Adrenal gland (tissue), 19 donors: ENCODE measurements at places on chromosomes 2 and 18.
A peak's percentile ranks its signal among the peaks of the same experiment; 100 is the strongest.

DNA sequence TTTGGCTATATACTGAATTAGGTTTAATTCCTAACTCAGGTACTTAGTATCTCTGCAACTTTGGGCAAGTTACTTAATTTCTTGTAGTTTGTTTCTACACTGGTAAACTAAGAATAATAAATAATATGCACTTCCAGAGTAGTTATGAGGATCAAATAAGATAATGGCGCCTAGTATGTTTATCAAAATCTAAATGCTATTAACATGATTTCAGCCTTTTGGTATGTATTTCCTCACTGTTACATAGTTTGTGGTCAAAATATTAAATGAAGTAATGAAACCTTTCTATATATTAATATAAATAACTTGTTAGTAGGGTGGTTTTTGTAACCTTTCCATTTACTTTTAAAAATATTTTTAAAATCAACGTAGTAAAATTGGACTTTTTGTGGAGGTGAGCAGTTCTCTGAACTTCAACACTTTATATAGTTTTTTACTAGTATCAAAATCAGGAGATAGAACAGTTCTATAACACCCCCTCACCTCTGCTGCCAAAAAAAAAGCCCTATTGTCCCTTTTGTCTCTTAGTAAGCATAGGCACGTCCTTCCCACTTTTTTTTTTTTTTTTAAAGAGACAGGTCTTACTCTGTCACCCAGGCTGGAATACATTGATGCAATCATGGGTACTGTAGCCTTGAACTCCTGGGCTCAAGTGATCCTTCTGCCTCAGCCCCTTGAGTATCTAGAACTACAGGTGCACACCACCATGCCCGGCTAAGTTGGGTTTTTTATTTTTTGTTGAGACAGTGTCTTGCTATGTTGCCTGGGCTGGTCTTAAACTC lies 44.8 kb downstream of the RAB3GAP1 start:
- DNase-seq: no peak

DNA sequence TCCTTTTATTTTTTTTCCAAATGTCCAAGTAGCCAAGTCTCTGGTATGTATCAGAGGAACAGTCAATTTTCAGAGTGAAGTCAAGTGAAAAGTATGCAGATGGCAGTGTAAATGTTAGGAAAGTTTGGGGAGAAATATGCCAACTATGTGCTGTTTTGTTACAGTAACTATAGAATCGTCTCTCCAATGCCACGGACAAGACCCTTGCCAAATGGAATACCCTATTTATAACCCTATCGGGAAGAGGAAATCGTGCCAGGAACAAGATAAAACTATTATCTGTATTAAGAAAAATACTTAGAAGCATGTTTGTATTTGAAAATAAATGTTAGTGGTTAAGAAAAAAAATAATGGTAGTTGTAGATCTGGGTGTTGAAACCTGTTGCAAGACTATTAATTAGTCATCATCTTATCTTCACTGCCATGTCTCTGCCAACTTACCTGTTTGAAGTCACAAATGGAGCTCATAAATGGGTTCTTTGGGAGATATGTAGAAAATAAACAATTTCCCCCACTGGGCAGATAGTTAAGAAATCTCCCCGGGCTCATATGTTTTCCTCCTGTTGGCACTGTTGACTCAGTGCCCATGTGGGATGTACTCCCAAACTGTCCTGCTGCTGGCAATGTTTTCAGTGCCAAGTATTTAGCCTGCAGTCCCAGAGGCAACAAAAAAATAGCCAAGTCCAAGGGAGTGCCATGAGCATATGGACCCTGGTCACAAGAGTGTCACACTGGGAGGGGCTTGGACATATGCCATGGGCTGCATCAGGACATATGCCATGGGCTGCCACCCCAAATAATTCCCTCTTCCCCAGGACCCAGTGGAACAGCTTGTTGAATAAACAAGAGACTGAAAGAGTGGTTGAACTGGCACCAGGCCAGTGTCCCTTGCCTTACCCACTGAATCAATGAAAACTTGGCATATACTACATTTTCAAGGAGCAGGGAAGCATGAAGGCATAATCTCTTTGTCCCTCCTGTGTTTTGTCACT lies 366.9 kb downstream of the OSR1 start:
- DNase-seq: peak; percentile 35

DNA sequence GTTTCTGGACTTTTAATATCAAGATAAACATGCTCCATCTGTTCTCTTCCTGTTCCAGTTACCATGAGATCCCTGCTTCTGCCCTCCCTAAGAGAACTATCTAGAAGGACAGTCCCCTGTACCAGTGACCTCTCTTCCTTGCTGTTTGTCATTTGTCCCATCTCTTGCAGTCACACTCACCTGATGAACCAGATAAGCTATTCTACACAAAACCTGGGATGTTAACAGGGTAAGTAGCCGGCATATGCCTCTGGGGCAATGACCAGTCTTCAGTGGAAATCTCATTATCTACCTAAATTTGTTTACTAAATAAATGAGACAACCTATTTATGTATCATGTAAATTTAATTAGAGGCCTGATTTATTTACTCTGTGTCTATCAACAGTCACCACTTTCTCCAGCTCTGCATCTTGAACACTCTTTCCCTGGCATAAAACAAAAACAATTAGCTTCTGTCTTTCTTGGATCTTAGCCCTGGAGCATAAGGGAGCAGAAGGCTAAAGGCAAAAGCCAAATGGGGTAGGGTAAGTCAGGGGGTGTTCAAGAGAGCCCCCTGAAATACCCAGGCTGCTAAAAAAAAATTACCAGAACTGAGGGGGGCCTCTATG lies 337.7 kb downstream of the ALK start:
- no peak for DNase-seq

DNA sequence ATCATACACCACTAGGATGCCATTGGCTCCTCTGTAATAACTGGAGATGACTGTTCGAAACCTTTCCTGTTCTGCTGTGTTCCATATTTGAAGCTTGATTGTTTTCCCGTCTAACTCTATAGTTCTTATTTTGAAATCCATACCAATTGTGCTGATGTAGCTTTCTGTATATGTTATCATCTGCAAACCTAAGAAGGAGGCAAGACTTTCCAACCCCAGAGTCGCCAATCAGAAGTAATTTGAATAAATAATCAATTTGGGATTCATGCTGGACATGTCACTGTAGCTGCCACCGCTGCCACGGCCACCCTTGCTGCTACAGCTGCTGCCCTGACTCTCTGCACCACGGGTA lies 20.7 kb downstream of the STAT1 start:
- no peak for DNase-seq

GRCh38 chr2:119638685-119639554 lies 40.1 kb upstream of the TMEM177 start:
- DNase-seq: no peak

GRCh38 chr2:157839162-157839801 lies 36.8 kb downstream of the ACVR1 start:
- peak; percentile 40 for DNase-seq

DNA sequence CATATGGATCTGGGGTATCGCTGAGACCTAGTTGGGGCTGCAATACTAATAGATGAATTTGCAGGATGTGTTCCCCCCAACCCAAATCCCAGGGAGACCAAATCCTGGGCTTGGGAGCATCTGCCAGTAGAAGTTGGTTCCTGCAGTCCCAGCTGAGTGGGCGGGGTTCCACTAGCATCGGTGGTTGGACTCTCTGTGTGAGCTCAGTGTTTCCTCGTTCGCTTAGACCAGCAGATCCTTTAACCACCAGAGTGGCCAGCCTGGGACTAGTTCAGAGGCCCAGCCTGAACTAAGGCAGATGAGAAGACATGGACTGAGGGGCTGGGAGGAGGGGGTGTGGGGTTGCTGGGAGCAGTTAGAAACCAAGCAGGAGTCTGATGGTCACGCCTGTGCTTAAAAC lies 40.7 kb downstream of the PCARE start:
- no peak for DNase-seq

- no peak for DNase-seq
Measured at GRCh38 chr2:60044484-60044883, 509.0 kb downstream of the BCL11A start.

DNA sequence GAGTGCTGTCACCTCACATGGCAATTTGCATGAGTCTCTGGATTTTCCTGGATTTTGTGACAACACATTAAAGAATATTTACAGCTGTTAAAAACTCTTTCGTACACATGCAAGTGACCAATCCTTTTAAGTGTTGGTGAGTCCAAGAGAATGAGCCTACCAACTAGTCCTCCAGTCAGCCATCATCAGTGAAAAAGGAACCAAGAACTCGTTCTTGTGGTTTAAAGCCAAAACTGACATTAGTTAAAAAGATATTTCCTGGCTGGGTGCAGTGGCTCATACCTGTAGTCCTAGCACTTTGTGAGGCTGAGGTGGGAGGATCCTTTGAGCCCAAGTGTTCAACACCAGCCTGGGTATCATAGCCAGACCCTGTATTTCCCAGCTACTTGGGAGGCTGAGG lies 215.4 kb upstream of the ITGA4 start:
- no peak for DNase-seq

- no peak for DNase-seq
Measured at GRCh38 chr2:101682311-101682710, 15.2 kb upstream of the MAP4K4 start.

DNA sequence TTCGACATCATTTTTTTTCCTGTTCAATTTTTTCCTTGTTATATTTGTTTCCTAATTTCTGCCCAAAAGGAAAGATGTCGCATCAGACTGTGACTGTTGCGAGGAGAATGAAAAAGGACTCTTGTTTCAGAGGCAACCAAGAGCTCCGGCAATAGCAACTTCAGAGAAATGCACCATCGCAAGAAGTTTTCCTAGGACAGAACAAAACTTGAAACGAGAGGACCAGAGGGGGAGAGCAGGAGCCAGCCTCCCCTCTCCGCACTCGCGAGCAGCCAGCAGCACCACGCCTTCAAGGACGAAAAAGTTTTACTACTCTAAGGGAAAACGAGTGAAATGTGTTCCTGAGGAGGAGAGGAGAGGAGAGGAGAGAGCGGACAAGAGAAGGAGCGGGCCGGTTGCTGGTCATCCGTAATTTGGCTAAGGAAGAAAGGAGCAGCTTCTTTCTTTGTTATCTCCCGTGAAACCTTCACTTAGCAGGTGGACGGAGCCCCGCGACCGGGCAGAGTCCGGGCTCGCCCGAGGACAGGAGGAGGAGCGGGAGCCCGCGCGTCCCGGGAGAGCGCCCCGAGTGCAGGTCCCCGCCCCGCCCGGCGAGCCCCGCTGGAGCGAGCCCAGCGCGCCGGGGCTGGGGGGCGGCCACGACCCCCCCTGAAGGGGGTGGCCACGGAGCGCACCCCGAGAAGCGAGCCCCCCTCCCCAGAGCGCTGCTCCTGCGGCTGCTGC lies 744 bp downstream of the POU3F3 start:
- no peak for DNase-seq

- DNase-seq: no peak
Measured at GRCh38 chr2:68482296-68482820, 15.0 kb downstream of the APLF start.

DNA sequence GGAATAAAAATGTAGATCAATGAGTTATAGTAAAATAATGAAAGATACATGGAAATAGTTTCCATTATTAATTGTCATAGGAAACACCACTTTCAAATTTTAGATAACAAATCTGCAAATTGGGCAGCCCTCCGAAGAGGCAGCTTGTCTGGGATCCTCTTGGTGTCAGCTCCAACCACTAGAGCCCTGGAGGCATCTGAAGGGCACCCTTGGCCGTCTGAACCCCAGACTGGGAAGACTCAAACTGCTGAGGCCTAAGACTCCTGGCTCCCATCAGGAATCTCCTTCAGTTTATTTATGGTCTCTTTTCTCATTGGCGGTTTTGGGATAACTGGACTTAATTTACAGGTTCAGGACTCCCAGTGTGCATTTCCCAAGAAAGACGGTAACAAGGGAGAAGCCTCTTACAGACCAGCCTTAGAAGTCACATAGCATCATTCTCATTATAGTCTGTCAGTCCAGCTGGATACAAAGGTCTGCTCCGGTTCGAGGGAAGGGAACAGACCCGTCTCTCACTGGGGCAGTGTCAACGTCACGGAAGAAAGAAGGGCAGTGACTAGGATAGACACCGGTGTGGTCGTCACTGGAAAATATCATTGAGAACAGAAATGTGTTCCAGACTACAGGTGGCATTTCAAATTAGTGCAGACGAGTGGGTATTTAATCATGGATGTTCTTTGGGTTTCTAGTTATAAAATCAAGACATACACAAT lies 390.7 kb upstream of the NETO1 start:
- no peak for DNase-seq

DNA sequence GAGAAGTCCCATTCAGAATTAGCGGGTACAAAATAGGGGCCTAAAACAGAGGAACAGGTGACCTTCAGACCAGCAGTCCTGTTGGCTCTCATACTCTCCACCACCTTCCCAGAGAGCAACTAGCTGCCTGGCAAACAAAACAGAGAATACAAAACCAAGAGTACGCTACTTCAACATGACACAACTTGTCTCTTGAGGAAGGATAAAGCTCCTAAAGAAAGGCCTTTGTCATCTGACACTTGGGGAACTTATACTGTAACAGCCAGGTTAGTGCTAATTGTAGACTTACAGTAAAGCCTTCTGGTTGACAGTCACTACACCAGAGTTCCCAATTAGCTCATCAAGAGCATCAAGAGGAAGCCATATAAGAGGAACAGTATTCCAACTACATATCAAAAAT lies 282.1 kb upstream of the NT5C1B start:
- no peak for DNase-seq

DNA sequence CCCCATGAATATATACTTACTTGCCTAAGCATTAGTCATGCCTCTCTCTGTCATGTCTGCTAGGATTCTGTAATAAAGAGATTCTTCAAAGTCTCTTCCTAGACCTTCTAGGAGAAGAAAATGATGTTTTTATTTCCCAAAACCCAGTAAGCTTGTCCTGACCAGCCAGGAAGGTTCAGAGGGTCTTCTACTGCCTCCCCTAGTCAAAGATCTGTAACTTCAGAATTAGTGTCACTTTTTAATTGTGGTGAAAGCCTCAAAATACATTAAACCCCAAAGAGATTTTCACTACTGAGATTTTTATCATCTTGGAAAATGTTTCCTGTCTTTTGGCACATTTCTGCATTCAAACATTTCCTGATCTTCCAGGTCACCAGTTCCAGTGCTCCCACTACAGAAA lies 232.9 kb upstream of the STK17B start:
- no peak for DNase-seq

GRCh38 chr2:230681171-230681545 lies 31.5 kb upstream of the CAB39 start:
- no peak for DNase-seq

- no peak for DNase-seq
Measured at GRCh38 chr2:156088587-156088986, 243.9 kb downstream of the NR4A2 start.

- DNase-seq: peak; percentile 46
Measured at GRCh38 chr2:226730481-226730880, 69.1 kb downstream of the IRS1 start.

DNA sequence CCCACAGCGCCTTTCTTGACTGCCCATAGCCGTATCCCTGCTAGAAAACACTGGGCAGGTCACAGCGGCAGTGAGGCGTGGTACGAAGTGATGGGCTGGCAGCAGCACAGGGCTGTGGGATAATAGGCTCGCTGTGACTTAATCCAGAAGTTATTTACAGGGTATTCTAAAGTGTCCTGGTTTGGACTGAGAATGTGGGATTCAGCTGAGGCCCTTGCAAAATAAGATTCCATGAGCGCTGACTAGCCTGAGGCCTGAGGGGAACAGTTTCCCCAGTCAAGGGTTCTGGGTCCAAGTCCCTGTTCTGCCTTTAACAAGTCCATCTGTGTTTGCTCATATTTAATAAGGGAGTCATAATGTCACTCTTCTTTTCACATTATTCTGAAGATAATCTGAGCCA lies 34.6 kb downstream of the SETBP1 start:
- DNase-seq: no peak

GRCh38 chr2:18219676-18220075 lies 340.8 kb downstream of the RDH14 start:
- no peak for DNase-seq
